ENCODE measurements at places on chromosomes 2 and 18. TPM values are rescaled to one million over a fixed set of nuclear protein-coding genes. Genes with fewer than 3 reads are reported as not detected.
A peak's percentile ranks its signal among the peaks of the same experiment; 100 is the strongest.

DNA sequence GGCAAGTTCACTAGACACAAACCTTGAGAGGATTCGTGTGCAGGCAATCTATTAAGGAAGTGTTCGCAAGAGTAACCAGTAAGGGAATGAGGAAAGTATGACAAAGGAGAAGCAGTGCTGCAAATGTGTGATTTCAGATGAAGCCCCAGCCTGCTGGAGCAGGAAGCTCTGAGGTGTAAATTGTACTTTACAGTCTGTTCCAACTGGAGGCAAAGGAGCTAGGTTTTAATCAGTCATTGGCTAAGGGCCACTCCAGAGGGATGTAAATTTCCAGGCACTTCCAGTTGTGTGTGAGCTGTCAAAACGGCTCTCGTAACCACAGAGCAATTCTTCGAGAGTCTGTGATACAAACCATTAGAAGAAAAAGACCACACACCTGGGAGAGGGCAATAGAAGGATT, 359.5 kb upstream of the FAM98A start:
- no peaks in the 10 kb centered on the region for H3K36me3 ChIP-seq
- no peak overlapping the region for H3K4me3 ChIP-seq
- no peak for DNase-seq
- no peaks in the 10 kb centered on the region for H3K4me1 ChIP-seq

The EPHA4 gene
- 1.2 TPM for total RNA-seq

The FAHD2B gene
- total RNA-seq: 27.1 TPM

The SPATA3 gene
- total RNA-seq: not detected

GRCh38 chr2:216873573-216873972, 13.7 kb upstream of the TNP1 start:
- no peak overlapping the region for H3K27ac ChIP-seq
- no peak for DNase-seq
- no peak overlapping the region for H3K4me3 ChIP-seq
- peaks cover under 1% of the 10 kb centered on the region for H3K4me1 ChIP-seq
- no peaks in the 10 kb centered on the region for H3K36me3 ChIP-seq

GRCh38 chr2:67649331-67650261, 252.5 kb downstream of the ETAA1 start:
- no peak overlapping the region for H3K4me3 ChIP-seq
- H3K36me3 ChIP-seq: no peaks in the 10 kb centered on the region
- no peaks in the 10 kb centered on the region for H3K27me3 ChIP-seq

DNA sequence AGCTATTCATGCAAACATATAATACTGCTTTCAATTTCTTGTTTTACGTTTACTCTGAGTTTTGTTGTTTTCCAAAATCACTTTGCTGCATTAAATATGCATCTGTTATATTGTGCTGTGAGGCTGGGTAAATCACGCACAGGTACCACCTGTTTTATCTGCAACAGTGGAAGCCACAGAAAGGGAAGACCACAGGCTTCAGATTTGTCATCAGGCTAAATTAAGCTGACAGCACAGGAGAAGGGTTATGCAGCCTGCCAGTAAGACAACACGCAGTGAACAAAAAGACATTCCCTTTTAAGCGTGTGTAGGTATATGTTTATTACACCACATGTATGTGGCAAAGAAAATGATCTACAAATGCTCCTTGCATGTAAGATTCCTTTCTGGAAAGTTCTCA, 38.2 kb downstream of the ZNF516 start:
- no peaks in the 10 kb centered on the region for H3K36me3 ChIP-seq
- no peak overlapping the region for H3K27ac ChIP-seq
- H3K27me3 ChIP-seq: peaks cover 25% of the 10 kb centered on the region
- DNase-seq: no peak
- H3K4me1 ChIP-seq: no peaks in the 10 kb centered on the region

- no peak overlapping the region for H3K4me3 ChIP-seq
- no peak for DNase-seq
- no peak overlapping the region for H3K27ac ChIP-seq
- H3K4me1 ChIP-seq: peaks cover 13% of the 10 kb centered on the region
- peaks cover 3% of the 10 kb centered on the region for H3K27me3 ChIP-seq
Observed at GRCh38 chr18:3415110-3415509, 34.9 kb upstream of the TGIF1 start.

DNA sequence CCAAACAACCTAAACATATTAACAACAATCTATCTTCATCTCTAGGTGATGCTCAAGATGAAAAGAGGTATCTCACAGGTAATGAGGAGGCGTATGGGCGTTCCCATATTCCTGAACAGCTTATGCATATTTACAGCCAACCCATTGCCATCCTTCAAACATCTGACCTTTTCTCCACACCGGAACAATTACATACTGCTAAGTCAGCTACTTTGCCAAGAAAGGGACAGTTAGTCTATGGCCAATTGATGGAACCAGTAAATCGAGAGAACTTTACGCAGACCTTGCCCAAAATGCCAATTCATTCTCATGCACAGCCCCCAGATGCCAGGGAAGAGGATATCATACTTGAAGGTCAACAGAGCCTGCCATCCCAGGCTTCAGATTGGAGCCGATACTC, 68.0 kb downstream of the FAM171B start:
- no peaks in the 10 kb centered on the region for H3K27me3 ChIP-seq
- H3K27ac ChIP-seq: no peak overlapping the region
- no peak for DNase-seq

- DNase-seq: no peak
- H3K4me3 ChIP-seq: no peak overlapping the region
- no peak overlapping the region for H3K27ac ChIP-seq
- H3K27me3 ChIP-seq: no peaks in the 10 kb centered on the region
- no peaks in the 10 kb centered on the region for H3K36me3 ChIP-seq
- no peaks in the 10 kb centered on the region for H3K4me1 ChIP-seq
Observed at GRCh38 chr2:139259422-139260051, 479.3 kb upstream of the NXPH2 start.

The DYSF gene
- 0.05 TPM for total RNA-seq

DNA sequence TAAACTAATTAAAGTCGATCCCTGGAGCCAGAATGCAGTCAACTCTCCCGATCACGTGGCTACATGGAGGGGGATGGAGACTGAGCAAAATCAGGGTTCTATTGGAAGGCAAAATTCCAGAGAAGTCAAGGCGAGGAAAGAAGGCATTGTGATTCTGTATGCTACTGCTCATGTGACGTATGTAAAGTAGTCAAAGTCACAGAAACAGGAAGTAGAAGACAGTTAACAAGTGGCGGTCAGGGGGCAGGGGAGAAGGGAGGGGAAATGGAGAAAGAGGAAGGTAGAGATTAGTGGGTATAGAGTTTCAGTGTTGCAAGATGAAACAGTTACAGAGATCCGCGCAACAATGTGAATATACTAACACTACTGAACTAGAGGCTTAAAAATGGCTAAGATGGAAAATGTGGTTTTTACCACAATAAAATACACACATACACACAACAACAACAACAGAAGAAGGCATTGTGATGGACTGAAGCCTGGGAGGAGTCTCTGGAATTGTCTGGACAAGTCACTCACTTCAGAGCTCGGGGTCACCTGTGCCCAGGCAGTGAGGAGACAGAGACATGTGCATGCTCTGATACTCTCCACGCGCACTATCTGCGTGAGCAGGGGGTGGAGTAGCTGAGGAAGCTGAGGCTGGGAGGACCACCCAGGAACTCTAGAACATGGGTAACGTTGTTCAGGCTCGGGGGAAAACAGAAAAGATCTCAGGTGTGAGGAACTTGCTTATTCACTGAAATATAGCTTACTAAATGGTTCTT, 89.9 kb upstream of the CDCA7 start:
- H3K4me1 ChIP-seq: peaks cover 15% of the 10 kb centered on the region
- H3K27ac ChIP-seq: peak overlapping the region; percentile 65
- H3K4me3 ChIP-seq: peak overlapping the region; percentile 24
- peaks cover 5% of the 10 kb centered on the region for H3K27me3 ChIP-seq

GRCh38 chr2:76000425-76000824, 289.7 kb upstream of the GCFC2 start:
- no peak overlapping the region for H3K4me3 ChIP-seq
- H3K27me3 ChIP-seq: no peaks in the 10 kb centered on the region
- no peaks in the 10 kb centered on the region for H3K36me3 ChIP-seq
- no peak for DNase-seq
- no peaks in the 10 kb centered on the region for H3K4me1 ChIP-seq

DNA sequence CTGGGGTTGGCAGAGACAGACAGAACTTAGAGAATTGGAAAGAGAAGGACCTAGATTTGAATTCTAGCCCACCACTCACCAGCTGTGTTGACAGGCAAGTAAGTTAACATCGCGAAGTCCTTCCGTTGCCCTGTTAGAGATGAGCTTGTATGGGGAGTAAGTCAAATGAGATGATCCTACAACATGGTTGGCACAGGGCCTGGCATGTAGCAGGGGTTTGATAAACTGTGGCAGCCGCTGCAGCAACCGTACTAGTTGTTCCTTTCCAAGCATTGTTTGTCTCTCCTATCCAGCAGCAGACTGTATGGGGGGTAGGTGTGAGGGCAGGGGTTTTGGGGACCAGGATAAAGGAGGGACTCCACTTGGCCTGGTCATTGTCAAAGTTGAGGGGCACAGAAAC, 16.0 kb downstream of the TET3 start:
- H3K4me3 ChIP-seq: no peak overlapping the region
- H3K36me3 ChIP-seq: peaks cover 9% of the 10 kb centered on the region
- no peaks in the 10 kb centered on the region for H3K27me3 ChIP-seq
- peaks cover 73% of the 10 kb centered on the region for H3K4me1 ChIP-seq

- no peaks in the 10 kb centered on the region for H3K36me3 ChIP-seq
- H3K27ac ChIP-seq: no peak overlapping the region
- no peaks in the 10 kb centered on the region for H3K4me1 ChIP-seq
- no peak overlapping the region for H3K4me3 ChIP-seq
Observed at GRCh38 chr2:146438246-146438645, 1406.6 kb upstream of the ACVR2A start.

The IL1F10 gene
- total RNA-seq: not detected

DNA sequence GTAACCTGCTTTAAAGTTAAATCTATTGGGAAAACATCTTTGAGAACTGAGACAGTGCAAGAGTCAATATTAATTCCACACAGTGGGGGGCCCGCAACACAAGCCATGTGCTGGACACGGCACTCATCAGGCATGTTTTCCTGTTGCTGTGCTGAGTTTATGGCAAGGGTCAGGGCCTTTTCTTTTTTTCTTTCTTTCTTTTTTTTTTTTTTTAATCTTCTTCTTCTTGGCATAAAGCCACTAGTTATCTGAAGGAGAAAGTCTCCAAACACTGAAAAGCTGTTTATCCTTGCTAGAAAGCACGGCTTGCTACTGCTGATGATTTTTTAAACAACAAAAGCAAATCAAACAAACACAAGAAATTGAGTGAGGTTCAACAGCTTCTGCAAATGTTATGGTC, 252.1 kb downstream of the ZNF521 start:
- no peaks in the 10 kb centered on the region for H3K27me3 ChIP-seq
- no peak overlapping the region for H3K27ac ChIP-seq
